ENCODE measurements at places on chromosomes 7 and 10.
A peak's percentile ranks its signal among the peaks of the same experiment; 100 is the strongest.

GRCh38 chr7:145884716-145885514, 231.7 kb upstream of the CNTNAP2 start:
- no peak for DNase-seq

DNA sequence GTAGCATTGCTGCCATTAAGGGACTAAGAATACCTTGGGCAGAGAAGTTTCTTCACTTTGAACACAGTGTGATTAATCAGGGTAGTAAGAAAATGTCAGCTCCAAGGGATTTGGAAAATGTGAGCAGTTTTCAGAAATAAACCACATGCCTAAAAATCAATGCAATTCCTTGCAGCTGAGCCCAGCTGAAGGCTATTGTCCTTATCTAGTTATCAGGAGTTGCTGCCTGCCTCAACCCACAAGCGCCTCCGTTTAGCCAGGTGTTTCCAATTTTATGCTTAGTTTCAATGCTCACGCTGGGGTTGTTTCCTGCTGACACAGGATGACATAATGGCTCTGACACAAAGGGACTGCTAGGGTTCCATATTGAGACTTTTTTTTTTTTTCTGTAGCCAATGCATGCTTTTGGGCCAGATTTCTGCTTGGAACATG, 132.3 kb upstream of the ANK3 start:
- DNase-seq = peak; percentile 72

GRCh38 chr7:83649701-83650100, 762 bp upstream of the SEMA3E start:
- no peak for DNase-seq

- DNase-seq = peak; percentile 84
Observed at GRCh38 chr7:143979359-143979758, 20.8 kb upstream of the OR6B1 start.

DNA sequence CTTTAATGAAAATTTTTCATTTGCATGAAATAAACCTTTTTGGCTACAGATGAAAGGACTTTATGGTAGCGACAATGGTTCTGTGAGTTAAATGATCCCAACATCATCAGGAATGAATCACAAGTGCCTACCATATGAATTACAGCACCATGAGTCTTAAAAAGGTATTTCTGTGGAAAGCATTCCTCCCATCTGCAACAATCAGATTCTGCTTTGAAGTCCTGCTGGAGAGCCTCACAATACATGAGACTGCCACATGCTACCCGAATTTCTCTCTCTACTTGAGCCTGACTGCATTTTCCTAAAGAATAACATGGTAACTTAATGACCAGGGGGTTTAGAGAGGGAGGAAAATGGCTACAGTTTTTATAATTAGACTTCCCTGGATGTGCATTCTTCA, 190.3 kb downstream of the TWIST1 start:
- DNase-seq = peak; percentile 7

GRCh38 chr7:99221866-99222265, 14.0 kb upstream of the KPNA7 start:
- no peak for DNase-seq

DNA sequence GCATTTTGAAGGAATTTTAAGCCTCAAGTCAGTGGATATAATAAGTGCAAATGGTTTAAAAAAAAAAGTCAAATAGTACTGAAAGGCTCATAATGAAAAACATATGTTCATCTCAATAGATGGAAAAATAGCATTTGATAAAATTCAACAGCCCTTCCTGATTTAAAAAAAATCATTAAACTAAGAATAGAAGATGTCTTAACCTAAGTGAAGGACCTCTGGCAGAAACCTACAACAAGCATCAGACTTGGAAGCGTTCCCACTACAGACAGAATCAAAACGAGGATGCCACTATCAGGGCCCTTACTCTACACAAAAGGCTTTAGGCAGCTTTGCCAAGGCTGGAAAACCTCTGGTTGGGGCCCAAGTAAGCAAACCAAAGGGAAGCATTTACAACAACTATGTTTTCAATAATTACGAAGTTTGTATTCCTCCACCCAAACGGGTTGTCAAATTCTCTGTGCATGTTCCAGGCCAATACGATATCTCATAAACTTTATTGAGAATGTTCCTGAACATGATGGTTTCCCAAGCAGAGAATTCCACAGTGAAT, 45.1 kb downstream of the CYTH3 start:
- DNase-seq = peak; percentile 80

DNA sequence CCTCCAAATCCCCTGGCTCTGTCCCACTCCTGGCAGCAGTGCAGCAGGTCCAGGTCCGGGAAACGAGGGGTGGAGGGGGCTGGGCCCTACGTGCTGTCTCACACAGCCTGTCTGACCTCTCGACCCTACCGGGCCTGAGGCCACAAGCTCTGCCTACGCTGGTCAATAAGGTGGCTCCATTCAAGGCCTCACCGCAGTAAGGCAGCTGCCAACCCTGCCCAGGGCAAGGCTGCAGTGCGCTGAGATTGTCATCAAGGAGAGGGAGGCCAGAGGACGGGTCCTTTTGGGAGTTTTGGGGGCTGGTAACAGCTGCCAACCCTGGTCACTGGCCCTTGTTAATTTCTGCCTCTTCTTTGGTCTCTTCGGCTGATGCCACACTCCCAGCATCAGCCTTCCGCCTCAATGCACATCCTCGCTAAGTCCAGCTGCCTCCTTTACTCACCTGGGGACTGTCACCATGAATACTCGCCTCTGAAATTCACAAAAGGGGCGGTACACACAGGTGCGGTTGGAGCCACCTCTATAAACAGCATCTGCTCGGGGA, 3.5 kb downstream of the EPO start:
- no peak for DNase-seq

DNA sequence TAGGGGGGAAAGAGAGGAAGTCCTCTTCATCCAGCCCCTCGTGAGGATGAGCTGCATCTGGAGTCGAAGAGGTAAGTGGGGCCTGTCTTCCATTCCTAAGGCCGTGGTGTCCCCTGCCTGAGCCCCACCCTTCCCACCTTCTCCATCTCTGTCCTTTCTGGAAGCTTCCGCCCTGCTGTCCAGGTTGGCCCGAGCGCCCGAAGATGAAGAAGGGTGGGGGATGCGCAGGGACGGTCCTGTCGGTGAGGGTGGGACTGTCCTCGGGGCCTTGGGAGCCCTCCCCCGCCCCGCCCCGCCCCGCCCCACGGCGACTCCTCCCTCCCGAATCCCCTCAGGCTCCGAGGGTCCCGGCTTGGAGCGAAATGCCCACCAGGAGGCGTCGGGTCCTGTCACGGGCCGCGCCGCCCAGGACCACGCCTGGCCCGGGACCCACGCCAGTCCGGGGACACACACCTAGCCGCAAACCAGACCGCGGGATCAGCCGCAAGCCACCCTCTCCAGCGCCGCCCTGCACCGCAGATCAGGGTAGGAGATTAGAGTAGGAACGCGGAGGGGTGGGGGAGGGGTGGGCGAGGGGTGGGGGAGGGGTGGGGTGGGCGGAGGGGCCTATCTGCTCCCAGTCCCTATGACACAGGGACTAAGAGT, 15.3 kb downstream of the GPRIN2 start:
- no peak for DNase-seq

- DNase-seq = peak; percentile 63
Observed at GRCh38 chr7:16422103-16422435, 731 bp upstream of the CRPPA start.

DNA sequence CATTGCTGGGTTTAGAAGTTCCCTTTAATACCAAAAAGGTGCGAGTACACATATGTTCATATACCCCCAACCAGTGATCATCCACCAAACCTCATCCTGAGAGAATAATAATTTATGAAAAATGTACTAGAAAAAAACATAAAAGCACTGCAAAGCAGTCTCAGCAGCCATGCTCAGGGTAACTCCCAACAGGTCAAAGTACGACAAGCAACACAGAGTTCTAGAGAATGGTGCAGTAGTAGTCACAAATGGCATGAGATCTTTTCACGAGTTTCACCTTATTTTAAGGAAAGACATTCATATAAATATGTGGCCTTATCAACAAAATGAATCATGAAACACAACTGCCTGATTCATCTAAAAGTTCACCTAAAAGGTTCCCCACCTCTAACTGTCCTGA, 338.5 kb downstream of the PARD3 start:
- no peak for DNase-seq

- peak; percentile 61 for DNase-seq
Observed at GRCh38 chr10:31315453-31315852, 3.6 kb upstream of the ZEB1 start.

DNA sequence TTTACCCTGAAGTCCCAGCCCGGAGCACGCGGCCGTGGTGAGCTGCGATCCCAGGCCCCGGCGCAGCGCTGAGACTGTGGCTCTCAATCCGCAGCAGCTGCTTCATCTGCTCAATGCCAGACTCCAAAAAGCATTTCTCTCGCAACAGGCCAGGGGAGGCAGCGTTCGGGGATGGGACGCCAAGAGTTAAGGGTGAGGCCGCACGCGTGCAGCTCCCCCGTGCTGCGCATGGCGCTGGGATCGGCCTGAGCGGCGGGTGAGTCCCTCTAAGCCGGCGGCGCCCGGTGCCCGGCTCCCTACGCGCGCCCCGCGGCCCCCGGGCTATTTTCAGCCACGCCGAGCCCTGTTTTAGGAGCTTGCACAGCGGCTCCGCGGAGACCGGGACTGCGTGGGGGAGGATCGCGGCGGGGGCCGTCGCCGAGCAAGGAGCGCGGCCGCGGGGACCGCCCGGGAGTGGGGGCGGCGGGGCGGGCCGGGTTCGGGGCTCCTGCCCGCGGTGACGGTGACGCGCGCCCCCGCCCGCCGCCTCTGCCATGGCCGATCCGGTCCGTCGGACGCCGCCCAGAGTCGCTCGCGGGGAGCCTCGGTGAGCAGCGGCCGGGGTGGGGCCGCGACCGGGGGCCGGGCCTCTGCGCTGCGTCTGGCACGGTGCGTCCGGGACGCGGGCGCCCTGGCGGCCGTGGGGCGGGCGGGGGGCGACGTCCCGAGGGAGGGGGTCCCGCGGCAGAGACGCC, 29.4 kb upstream of the JAKMIP3 start:
- peak; percentile 8 for DNase-seq

DNA sequence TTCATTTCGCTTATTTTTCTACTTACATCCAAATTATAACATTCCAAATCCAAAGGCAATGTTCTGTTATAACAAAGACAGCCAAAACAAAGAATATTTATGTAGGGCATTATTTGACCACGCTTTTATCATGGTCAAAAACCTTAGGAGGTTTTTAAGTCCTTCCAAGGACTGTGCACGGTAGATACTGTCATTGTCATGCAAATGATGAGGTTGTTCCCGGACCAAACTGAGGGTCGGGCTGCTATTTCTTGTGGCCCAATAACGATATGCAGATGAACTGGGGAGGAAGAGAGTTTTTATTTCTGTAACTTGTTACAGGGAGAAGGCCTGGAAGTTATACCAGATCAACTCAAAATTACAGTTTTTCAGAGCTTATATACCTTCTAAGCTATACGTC, 56.6 kb upstream of the STEAP4 start:
- DNase-seq = no peak

DNA sequence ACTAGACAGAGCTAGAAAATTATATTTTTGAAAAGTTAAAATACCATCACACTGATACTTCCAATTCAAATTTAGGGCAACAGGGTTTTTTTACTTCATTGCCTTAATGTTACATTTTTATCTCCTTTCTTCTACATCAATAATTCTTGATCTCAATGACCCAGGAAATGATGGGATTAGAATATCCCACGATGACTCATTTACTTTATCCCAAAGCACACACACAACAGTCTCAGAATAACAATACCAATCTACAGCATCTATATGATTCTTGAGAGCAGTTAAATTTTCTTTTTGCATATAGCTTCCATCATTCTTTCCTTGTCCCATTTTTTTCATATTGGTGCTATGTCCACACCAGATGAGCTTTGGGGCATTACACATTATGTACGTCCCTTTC, 98.4 kb upstream of the EEPD1 start:
- no peak for DNase-seq

GRCh38 chr10:112738606-112739591, 211.1 kb upstream of the TCF7L2 start:
- DNase-seq = no peak

All from fibroblast of pulmonary artery (primary cell).